ENCODE measurements at places on chromosomes 7 and 10. TPM values are rescaled to one million over a fixed set of nuclear protein-coding genes. Genes with fewer than 3 reads are reported as not detected.

Gene KLLN
- 0.61 TPM for total RNA-seq

Gene EVX1
- total RNA-seq, result not detected

Gene POLL
- 32.2 TPM for total RNA-seq

Gene MBL2
- total RNA-seq, result not detected

Gene AKR1C4
- total RNA-seq, result not detected

GRCh38 chr7:104074529-104074928 lies 85.1 kb upstream of the RELN start:
- no peak for DNase-seq
- H3K4me1 ChIP-seq, result no peaks in the 10 kb centered on the region

GRCh38 chr10:116132780-116133399 lies 140.1 kb downstream of the GFRA1 start:
- no peak for DNase-seq
- no peaks in the 10 kb centered on the region for H3K36me3 ChIP-seq
- no peaks in the 10 kb centered on the region for H3K4me1 ChIP-seq
- peaks cover 2% of the 10 kb centered on the region for H3K27me3 ChIP-seq
- H3K27ac ChIP-seq, result no peak overlapping the region
- H3K4me3 ChIP-seq, result no peak overlapping the region

Measured in activated CD8-positive, alpha-beta T cell treated with anti-CD3 and anti-CD28 coated beads for 36 hours (primary cell).